ENCODE measurements at places on chromosomes 6 and 20.

DNA sequence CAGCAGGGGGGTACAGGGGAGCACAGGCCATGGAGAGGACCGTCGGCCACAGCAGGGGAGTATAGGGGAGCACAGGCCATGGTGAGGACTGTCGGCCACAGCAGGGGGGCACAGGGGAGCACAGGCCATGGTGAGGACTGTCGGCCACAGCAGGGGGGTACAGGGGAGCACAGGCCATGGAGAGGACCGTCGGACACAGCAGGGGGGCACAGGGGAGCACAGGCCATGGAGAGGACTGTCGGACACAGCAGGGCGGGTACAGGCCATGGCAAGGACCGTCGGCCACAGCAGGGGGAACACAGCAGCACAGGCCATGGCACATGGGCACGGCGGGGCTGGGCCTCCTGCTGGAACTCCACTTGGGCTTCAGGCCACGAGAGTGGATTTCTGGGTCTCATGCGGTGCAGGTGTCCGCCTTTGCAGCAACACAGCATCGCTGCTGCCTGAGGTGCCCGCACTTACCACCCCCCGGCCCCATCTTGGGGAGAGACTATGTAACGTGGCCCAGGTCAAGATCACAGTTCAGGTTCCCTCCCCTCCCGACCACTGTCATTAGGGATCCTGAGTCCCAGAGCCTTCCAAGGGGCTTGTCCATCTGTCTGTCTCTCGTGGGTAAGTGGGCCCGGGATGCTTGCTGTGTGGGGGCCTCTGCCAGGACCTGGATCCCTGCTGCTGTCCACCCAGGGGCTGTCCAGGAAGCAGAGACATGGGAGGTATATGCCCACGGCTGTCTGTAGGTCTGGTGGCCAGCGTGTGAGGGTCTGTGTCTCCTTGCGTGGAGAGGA is 2.5 kb downstream of the NPBWR2 start:
- DNase-seq, result no peak

DNA sequence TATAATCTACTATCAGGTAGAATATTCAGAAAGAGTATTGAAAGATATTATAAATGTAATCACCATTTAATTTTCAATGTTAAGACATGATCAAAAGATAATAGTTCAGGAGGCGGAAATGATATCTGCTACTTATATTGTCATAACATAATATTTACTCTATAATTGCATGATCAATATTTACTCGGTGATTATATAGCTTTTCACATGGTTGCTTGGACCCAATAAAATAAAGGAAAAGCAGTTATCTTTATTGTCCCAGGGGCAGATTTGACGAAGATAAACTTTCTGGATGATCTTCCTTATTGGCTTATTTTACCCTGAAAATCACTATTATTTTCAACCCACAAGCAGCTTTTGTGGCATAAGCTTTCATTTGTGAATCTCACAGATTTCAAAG is 350.4 kb downstream of the HACE1 start:
- DNase-seq, result no peak

GRCh38 chr6:13559251-13559650 is 15.2 kb upstream of the SIRT5 start:
- DNase-seq, result no peak

DNA sequence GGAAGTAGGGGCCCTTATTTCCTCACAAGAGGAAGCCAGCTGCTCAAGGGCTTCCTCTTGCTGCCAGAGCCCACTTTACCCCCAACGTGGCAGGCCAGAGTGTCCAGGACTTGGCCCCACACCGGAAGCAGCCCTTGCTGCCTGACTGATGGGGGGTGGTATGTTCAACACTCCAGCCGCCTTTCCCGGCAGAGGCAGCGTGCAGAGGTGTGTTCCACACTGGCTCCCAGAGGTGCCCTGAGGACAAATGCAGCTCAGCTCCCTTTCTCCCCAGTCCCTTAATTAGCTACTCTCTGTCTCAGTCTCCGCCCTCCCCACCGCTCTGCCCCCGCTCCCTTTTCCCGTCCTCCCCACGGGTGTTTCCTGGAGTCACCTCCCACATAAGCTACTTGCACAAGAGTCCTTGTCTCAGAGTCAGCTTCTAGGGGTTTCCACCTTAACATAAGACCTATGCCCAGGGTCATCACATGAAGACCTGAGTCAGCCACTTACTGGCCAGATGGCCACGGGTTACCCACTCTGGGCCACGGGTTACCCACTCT is 61.7 kb upstream of the SHLD1 start:
- DNase-seq, result no peak

DNA sequence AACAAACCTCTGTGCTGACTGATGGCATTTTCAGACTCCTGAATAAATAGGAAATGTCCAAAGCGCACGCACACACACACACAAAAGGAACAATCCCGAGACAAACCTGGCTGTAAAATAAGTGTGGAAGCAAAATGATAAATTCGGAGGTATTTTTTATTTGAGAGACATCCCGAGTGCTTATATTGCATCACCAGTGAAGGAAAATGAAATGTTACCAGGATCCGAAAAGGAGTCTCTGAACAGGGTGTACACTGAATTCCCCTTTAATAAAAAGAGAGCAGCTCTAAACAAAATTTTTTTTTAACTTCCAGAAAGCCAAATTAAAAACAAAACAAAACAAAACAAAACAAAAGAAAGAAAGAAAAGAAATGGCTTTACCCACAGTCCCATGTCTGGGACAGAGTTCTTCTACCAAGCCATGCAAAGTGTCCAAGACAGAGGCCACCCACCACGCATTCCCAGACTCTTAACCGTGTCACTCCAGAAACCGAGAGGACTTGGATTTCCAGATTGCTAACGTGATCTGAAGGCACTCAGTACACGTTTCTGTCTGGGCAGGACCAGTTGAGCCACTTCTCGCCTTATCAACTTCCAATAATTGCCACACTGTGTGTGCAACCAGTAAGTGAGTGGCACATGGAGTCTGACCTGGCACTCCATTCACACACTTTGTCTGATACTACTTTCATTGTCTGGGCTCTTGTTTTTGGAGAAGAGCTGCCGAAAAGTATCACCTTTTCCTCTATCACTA is 817 bp downstream of the ME1 start:
- DNase-seq, result no peak

- DNase-seq, result no peak
These were observed 228.9 kb upstream of the JAG1 start for GRCh38 chr20:10902576-10903282.

- peak; percentile 29 for DNase-seq
These were observed 79.8 kb downstream of the NFATC2 start for GRCh38 chr20:51462566-51463276.

DNA sequence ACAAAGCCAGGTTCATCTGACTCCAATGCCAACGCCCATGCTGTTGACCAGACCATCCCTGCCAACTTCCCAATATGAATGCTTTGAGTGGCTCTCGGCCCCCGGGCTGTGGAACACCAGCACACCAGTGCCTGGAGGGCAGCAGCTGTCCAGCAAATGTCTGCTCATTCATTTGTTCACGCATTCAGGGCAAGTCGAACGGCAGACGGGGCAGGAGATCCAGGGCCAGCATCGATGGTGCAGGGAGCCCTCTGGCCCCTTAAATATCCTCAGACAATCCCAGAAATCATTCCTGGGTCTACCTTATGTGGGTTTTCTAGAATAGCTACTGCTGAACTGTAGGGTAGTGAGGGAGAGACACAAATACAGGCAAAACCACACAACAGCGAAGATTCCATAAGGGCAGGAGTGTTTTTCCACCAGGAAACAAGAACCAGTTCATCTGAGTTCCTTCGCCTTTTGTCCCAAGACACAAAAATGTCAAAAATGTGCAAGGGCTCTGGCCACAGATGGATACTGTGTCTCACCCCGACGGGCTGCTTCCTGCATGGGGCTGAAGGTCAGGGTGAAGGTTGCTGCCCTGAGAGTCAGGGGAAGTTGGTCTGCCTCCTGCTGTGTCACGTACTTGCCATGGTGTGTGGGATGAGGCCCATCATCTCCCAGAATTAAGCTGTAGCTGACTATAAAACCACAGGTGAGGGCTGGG is 15.5 kb downstream of the RIPOR3 start:
- no peak for DNase-seq

- no peak for DNase-seq
These were observed 23.9 kb downstream of the RAET1L start for GRCh38 chr6:150001295-150002008.

GRCh38 chr6:109315341-109316110 is 66.7 kb downstream of the CD164 start:
- no peak for DNase-seq

- DNase-seq, result peak; percentile 13
These were observed 40.1 kb downstream of the NUP153 start for GRCh38 chr6:17666646-17667045.

DNA sequence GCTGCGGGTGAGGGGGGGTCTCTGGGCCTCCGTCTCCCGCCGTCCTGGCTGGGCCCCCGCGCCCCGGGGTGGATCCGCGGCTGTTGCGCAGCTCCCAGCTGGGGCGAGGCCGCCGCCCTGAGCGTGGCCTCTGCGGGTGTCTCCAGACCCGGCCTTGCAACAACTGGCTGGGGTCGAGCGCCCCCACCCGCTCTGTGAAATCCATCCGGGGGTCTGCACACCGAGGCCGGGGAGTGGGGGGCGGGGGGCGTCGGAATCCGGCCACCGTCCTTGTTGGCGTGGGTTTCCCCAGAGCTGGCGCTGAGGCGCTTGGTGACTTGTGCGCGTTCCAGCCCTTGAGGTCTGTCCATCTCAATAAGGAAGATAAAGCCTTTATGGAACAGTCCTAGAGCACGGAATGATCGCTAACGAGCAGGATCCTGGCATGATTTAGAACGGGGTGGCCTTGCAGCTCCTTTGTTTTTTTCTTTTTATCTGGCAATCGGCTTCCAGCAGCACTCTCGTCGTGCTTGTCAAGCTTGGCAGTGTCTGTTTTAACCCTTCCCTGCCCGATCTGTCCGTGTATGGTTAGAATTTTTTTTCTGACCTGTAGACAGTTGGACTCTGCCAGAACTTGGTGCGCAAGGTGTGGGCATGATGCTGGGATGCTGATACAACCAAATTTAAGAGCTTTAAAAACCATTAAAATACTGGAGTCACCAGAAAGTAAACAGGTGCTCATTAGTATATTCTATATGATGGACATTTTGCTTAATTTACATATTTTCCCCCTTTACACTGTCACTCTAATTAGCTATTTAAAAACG is 675 bp downstream of the DSTN start:
- peak; percentile 75 for DNase-seq

GRCh38 chr6:122428781-122429180 is 29.3 kb downstream of the HSF2 start:
- DNase-seq, result no peak

GRCh38 chr6:150874179-150874578 is 8.7 kb downstream of the MTHFD1L start:
- DNase-seq, result no peak

DNA sequence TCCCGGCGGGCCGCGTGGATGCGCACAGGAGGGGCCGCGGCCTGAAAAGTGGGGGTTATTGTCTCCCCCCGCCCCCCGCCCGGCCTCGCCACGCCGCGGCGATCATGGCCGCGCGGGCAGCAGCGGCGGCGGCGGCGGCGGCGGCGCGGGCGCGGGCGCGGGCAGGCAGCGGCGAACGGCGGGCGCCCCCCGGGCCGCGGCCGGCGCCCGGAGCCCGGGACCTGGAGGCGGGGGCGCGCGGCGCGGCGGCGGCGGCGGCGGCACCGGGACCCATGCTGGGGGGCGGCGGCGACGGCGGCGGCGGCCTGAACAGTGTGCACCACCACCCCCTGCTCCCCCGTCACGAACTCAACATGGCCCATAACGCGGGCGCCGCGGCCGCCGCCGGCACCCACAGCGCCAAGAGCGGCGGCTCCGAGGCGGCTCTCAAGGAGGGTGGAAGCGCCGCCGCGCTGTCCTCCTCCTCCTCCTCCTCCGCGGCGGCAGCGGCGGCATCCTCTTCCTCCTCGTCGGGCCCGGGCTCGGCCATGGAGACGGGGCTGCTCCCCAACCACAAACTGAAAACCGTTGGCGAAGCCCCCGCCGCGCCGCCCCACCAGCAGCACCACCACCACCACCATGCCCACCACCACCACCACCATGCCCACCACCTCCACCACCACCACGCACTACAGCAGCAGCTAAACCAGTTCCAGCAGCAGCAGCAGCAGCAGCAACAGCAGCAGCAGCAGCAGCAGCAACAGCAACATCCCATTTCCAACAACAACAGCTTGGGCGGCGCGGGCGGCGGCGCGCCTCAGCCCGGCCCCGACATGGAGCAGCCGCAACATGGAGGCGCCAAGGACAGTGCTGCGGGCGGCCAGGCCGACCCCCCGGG is 637 bp downstream of the ARID1B start:
- peak; percentile 85 for DNase-seq

DNA sequence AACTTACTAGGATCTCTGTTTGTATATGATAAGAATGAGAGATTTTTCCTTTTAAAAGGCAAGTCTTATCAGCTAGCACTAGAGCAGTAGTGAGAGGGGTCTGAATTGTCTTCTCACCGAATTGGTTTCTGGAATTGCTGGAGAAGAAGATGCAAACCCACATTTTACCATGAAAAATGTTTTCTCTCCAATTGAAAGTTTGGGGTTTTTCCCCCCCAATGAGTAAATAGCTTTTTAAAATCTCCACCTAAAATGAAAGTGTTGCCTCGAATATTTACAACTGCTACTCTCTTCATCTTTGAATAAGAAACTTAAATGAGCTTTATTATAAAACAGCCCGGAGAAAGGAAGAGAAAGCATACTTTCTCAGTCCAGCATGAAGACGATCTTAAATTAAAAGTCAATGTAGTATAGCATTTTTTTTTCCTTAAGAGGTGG is 1.8 kb downstream of the TCF21 start:
- DNase-seq, result no peak

- no peak for DNase-seq
These were observed 69.8 kb downstream of the CD83 start for GRCh38 chr6:14187406-14187805.

DNA sequence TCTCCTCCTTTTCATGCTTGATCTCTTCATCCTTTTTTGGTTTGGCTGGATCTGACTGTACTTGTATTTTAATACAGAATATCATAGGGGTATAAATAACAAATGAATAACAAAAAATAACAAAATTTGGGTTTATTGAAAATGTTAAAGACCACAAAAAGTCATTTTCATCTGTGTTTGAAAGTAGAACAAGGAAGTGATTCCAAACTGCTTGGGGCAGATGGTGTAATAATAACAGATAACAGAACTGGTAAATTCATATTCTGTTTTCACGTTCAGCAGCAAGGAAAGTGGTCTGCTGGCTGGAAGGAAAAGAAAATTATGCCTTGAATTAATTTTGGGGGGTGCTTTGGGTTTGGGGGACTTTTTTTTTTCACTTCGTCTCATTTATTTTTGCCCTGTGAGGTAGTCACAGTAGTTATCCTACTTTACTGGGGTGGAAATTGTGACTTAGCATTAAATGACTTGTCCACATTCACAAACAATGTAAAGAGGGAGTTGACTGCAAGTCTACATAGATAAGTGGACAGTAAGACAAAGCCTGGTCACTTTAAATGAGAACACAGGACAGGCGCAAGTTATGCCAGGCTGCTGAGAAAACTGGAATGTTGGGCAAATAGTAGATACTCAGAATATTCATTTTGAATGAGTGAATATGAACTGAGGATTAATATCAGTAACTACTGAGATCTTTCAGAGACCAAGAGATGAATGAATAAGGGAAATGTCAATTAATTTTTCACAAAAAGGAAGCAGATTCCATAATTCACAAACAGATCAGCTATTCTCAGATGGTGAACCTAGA is 193.9 kb upstream of the CITED2 start:
- DNase-seq, result peak; percentile 36
